ENCODE measurements at places on chromosomes 6 and 20.

GRCh38 chr6:129638686-129639085 is 71.3 kb downstream of the ARHGAP18 start:
- no peak for DNase-seq

DNA sequence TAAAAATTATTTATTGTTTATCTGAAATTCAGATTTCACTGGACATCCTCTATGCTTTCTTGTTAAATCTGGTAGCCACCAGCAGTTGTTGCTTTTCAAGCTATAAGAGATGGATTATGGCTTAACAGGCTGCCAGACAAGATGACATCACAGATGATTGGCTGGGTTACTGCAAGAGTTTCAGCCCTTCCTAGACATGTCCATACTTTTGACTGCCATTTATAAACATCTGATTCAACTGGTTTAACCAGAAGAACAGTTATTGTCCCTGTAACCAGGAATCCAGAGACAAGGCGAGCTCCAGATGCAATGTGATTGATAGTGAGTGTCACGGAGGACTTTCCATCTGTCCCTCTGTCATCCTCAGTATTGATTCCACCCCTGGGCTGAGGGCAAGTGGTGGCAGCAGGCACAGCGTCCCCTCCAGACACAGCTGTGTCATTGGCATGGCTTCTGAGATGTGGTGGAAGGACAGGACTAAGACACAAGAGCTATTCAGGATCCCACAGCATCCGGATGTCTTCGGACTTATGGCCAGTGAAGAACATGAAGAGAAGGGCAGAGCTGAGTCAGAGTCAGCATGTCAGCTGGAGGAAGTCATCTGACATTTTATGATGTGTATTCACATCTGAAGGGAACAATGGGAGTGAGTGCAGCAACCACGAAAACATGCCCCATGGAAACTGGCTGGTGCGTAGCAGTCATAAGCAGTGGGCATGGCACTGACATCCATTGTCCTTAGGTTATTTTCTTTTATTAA is 284.5 kb upstream of the CDYL start:
- no peak for DNase-seq

DNA sequence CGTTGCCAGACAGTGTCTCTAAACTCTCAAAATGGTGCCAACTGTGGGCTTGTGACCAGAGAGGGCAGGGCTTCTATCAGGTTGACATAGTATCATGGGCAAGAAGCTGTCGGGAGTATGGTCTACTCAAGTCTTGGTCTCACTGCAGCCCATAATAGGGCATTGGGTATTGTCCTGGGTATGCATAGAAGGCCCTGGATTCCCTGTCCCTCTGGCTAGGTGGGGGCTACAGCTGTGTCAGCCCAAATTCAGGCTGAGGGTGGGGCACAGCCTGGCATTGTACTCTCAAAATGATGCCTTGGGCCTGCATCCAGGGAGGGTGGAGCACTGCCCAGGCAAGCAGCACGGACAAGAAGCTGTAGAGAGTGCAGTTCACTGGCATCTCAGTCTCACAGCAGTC is 408.8 kb upstream of the MAN1A1 start:
- no peak for DNase-seq

DNA sequence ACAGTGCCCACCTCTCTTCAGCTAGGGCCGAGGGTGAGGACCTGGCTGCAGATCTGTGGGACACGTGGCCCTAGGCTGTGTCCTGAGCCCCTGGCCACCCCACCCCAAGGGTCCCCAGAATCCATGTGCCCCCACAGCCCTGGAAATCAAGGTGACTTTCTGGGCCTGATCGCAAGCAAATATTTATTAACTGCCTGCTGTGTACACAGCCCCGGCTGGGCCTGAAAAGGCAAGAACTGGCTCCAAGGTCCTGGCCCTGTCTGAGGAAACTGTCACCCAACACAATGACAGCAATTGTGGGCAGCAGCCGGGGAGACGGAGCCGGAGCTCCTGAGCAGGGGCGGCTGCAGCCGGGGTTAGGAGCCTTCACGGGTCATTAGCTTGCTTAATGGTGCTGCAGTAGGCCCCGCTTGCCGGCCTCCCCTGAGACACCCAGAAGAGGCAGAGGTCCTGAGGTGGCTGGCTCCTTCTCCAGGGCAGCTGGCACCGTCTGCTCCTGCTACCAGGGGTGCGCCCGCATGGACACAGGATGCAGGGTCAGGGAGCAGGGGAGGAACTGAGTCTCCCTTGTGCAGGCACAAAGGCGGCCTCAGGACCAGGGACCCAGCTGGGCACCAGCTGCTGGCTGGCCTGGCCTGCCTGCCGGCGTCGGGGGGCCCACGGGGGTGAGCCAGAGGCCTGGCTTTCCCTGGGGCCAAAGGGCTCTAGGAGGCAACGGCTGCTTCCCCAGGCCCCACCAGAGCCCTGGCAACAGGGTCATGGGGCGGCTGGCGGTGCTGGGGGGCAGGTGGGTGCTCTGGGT is 24.1 kb downstream of the NPEPL1 start:
- peak; percentile 67 for DNase-seq

DNA sequence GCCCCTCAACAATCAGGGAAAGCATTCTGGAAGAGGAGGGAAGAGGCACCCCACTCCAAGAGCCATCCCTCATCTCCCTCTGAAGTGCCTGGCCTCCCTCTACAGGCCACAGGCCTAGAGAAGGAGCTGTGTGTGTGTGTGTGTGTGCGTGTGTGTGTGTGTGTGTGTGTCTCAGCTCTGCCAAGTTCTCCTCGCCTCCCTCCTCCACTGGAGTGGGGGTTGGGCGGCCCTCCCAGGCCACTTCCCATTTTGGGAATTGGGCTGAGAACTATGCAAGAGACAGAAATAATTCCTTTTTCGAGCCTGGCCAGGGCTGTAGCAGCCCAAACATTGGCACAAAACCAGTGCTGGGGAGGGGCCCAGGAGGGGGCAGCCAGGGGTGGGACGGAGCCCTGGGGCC is 35.7 kb downstream of the KCNB1 start:
- peak; percentile 89 for DNase-seq

- no peak for DNase-seq
Observed at GRCh38 chr6:52612336-52613054, 35.6 kb upstream of the TRAM2 start.

DNA sequence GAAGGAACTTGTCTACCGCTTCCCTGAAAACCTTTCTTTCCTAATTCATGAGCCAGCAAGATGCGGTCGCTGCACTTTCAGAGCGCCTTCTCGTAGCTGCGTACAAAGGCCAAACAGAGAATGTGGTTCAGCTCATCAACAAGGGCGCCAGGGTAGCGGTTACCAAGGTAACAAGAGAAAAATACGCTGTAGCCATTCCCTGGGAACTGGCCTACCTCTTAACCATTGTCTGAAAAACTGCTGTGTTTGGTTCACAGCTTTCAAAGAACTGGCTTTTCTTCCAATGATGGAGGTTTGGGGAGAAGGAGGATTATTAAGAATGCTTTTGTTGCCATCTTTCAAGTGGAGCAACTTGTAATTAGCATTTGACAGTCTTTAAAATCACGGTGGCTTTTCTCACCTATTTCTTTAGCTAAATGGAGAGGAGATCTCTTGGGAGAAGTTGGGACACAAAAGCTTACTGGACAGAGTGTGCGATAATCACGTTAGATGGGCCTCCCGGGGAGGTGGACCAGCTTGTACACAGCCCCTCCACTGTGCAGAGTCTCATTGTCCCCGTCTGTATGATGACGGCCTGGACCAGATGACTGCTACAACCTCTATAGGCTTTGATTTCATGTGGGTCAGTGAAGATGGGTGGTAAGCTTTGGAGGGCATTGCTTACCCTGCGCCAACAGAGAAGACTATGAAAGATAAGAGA is 71.5 kb downstream of the LYRM2 start:
- DNase-seq, result no peak

- DNase-seq, result no peak
Observed at GRCh38 chr6:137846772-137847313, 20.2 kb upstream of the TNFAIP3 start.

- no peak for DNase-seq
Observed at GRCh38 chr6:123007885-123008284, 11.8 kb downstream of the CLVS2 start.

GRCh38 chr6:119303164-119303887 is 46.2 kb downstream of the MAN1A1 start:
- no peak for DNase-seq

DNA sequence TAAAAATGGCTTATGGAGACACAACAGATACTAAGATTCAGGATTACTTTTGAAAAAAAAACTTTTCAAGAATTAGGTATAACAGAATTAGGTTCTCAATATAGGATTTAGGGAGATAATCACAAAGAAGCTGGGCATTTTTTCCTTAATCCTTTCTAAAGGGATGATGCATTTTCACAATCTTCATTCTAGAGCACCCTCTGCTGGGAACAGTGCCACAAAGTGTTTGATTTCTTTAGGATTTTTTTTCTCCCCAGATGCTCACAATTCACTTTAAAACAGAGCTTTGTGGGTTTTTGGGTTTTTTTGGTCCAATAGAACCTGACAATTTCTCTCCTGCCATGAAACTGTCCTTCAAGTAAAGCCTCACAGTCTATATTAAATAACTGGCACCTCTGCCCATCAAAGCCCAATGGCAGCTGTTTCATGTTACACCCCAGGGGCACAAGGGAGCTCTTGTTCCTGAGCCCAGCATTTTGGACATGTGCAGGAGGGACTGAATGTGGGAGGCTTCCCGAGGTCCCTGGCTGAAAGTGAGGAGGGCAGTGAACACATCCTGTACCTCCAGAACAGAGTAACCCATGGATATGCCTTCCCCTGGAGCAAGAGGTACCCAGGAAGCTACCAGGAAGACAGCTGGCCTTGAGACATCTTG is 39.7 kb downstream of the PREP start:
- DNase-seq, result no peak

DNA sequence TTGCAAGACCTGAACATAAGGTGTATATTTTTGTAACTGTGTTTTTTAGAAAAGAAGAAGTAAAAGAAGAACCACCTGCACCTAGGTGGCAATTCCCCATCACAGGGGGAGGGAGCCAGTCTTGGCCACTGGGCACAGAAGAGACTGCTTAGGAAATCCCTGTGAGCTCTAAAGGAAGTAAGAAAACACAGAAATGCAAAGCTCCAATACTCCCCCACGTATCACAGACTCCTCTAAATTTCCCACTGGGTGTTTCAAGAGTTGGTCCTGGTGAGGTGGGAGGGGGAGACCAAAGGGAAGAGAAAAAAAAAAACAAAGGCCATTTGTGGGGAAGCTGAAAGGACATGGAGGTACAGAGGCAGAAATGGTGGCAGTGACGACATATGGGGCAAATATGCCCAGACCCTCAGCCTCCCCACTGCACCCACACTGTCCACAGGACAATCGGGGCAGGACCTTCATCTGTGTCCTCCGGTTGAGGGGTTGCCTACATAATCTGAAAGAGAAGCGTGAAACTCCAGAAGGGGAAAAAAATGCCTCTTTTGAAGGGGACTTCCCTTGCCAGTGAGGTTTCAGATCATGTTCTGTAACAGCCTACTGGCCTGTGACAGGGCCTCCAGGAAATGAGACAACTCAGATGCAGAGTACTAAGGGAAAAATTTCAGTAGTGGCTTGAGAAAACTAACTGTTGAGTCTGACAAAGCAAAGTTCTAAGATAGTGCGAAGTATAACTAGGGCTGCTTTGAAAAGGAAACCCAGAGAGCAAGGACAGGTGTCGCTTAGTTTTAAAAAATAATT is 226.2 kb upstream of the MARCKS start:
- DNase-seq, result no peak

DNA sequence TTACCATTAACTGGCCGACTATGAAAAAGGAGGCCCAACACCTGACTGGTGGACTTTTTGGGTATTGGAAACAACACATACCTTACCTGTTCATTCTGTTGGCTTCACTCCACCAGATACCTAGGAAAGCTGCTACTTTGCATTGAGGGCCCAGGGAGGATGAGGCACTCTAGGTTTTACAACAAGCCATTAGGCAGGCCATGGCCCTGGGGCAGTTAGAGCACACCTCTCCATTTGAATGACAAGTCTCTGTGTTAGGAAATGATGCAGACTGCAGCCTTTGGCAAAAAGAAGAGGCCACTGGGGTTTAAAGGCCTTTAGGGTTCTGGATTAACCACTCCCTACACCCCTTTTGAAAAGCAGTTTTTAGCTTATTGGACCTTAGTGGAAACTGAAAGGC is 144.3 kb downstream of the OR2B2 start:
- DNase-seq, result no peak

GRCh38 chr6:165807249-165807960 is 144.4 kb upstream of the PDE10A start:
- no peak for DNase-seq

GRCh38 chr6:113182370-113183141 is 674.6 kb upstream of the MARCKS start:
- DNase-seq, result no peak

DNA sequence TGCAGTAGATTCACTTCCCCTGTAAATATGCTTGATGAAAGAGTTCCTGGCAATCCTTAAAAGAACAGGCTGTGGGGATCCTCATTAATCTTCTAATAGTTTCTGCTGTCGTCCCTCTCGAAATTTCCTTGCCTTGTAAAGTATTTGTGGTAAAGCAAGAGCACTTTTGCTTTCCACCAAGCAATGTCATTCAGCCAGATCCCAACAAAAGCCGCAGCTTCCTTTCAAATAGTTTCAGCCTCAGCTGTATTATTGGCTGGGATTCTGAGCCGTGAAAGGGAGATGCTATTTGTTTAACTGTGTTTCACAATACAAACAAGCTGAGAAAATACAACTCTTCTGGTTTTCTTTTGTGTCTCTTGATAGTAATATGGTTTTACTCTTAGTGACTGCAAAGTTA is 48.9 kb upstream of the EPHA7 start:
- no peak for DNase-seq

- no peak for DNase-seq
Observed at GRCh38 chr6:104969785-104970581, 13.1 kb downstream of the LIN28B start.

GRCh38 chr20:13312300-13312699 is 91.2 kb downstream of the ISM1 start:
- DNase-seq, result no peak

DNA sequence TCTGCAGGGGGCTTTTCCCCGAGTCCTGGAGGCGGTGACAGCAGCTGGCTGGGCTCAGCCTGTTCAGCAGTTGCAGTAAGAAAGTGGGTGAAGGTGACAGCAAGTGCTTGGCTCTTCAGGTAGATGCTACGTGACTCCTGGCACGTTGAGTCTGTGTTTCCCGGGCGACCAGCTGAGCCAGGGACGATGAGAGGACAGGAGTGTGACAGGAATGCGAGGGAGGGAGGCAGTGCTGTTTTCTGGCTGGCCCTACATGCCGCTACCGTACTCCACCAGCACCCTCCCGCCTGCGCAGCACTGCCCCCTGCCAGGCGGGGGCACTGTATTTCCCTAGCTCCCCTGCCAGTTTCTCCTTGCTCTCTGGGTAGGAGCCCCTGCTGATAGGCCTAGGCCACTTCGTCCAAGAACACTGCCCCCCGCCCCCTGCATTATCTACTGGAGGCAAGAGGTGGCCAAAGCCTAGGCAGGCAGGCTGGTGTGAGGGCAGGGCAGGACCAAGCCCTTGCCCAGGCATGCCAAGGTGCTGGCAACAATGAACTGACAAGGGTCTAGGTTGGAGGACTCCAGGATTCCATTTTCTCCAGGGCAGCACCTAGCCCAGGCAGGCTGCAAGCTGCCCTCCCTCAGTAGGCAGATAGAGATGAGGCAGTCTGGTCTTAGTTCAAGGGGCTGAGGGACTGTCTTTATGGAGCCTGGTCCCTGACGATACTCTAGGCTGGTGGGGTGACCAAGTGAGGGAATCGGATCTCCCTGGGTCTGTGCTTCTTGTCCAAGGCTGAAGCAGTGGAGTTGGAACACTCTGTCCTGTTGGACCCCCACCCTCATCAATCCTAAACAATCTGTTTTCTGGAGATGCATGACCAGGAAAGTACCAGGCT is 19.2 kb downstream of the MRPS18A start:
- DNase-seq, result peak; percentile 79

GRCh38 chr6:37838219-37838921 is 18.8 kb downstream of the ZFAND3 start:
- no peak for DNase-seq
